ENCODE measurements at places on chromosomes 13 and 19.

GRCh38 chr13:98626298-98626935 lies 49.5 kb upstream of the STK24 start:
- no peak for DNase-seq

DNA sequence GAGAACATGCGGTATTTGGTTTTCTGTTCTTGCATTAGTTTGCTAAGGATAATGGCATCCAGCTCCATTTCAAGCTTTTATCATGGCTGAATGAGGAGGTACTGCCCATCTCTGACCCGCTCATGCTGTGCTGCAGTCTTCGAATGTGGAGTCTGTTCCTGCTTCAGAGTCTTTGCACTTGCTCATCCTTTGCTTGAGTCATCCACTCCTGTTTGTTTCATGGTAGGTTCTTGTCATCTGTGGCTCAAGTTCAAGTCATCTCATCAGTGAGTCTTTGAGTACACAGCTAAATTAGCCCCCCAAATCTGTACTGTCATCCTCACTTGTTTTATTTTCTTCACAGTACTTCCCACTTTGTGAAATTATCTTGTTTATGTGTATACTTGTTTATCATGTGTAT lies 5.4 kb downstream of the UCHL3 start:
- DNase-seq, result no peak

DNA sequence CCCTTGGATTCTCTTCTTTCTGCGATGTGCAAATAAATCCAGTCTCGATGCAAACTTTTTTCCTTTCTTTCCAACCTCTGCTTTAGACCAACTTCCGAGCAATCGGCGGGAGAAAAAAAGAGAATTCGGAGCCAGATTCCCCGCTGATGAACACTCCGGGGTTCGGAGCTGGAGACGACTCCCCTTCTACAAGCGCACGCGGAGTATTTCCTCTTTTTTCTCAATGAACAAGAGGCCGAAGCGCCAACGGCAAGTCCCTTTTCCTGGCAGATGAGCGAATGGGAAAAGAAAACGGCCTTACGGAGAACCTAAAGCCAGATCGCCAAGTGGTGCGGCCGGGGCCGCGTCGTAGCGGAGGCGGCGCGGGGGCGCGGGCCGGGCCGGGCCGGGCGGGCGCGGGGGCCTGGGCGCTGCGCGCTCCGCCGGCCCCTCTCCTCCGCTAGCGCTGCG lies 250 bp downstream of the SPRY2 start:
- DNase-seq, result no peak

DNA sequence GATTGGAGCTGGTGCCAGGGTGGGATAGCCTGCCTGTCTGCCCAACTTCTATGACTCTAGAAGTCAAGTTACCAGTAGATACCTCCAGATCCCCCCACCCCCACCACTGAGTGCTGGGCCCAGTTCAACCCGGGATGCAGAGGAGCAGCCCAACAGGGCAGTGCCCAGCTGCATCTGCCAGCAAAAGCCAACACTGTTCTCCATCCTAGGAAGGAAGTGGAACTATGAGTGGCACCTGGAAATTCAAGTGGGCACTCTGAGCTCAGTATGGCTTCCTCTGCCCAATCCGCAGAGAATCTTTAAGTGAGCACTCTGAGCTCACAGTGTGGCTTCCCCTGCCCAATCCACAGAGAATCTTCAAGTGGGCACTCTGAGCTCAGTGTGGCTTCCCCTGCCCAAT lies 14.2 kb downstream of the TUBGCP3 start:
- DNase-seq, result no peak

DNA sequence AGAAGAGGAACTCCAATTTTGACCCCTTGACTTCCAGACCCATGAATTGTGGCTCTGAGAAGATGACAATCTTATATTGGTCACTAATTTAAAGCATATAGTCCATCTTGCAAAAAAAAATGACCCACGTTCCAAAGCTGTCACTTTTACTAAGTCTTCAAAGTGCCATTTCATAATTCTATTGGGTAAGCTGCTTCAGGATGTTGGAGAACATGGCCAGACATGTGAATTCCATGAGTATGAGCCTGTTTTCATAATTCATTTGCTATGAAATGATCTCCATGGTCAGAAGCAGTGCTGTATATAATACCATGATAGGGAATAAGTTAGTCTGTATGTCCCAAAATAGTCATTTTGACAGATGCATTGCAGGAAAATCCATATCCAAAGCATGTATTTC lies 1787.3 kb downstream of the SLITRK5 start:
- no peak for DNase-seq

DNA sequence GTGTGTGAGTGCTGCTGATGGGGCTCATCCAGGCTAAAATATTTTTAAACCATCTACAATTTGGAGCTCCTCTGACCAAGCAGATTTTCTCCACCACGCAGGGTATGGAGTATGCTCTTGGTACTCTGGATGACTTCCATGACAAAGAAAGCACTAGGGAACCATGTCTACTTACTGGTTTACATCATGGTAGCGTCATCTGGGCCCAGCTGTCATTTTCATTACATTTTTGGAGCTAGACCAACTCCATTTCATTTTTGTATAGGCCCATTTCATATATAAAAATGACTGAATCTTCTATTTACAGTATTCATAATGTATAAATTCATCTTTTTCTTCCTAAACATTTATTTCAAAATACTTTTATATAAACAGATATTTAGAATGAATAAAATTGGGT lies 184.4 kb downstream of the DNAJC3 start:
- no peak for DNase-seq

DNA sequence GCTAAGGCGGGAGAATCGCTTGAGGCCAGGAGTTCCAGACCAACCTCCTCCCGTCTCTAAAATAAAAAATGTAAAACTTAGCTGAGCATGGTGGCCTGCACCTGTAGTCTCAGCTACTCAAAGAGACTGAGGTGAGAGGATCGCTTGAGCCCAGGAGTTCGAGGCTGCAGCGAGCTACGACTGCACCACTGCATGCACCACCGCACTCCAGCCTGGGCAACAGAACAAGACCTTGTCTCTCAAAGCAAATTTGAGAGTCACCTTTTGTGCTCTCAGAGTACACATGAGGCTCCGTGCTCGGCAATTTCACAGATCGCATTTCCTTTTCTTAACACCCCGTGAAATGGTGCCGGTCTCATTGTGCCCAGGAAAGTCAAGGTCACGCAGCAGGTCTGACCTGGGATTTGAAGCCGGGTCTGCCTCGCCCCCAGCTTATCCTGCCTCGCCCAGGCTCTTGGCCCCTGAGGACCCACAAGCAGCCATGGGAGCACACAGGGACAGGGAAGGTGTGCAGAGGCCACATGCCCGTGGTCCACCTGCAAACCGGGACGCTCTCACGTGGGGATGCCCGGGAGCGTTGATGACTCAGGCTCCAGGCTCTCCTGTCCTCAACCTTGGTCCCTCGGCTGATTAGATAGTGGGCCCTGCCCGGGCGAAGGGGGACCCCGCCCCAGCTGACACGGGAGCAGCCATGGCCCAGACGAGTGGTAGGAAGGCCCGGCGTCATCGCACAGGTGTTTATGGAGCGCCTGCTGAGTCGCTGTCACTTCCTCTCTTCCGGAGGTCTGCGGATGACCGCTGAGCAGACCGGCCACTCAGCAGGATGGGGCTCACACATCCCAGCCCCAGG lies 1.1 kb upstream of the SMIM24 start:
- no peak for DNase-seq

- DNase-seq, result no peak
Measured at GRCh38 chr13:41708713-41709112, 251.4 kb downstream of the RGCC start.

DNA sequence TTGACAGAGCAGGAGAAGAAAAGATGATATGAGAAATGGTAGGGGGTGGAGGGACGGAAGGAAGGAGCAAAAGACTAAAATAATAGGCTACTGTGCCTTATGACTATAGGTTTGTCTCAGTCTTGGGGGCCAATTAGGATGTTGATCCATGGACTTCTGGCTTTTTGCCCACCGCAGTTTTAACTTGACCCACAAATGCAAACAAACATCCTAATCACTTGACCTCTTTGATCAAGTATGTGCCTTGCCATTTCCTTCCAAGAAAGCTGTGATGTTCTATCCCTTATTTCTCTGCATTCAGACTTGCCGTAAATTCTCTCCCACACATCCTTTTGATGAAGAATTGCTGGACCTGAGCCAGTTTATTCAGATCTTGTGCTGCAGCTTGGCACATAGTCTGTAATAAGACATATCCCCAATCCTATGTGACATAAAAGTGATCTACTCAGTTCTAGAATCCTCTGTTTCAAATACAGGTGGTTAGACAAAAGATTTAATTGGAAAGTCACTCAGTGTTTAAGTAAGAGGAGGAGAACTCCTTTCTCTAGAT lies 62.8 kb downstream of the TPT1 start:
- no peak for DNase-seq

DNA sequence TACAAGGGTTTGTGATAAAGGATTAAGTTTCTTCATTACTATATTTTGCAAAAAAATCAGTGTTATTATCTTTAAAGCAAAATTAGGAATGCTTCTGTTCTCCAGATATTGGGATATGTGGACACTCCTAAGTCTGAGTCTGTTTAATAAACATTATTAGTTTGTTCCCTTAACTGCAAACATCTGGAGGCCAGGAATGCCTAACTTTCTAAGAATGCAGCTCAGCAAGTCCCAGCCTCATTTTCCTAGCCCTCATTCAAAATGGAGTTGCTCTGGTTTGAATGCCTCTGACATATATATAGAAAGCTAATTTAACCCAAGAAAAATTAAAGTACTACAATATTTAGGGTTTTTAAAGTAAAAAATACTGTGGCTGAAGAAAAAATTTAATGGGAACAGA lies 33.6 kb upstream of the EDNRB start:
- no peak for DNase-seq

GRCh38 chr13:49466292-49466838 lies 22.3 kb downstream of the SETDB2 start:
- DNase-seq, result no peak

GRCh38 chr13:44196196-44196751 lies 177.3 kb upstream of the SERP2 start:
- no peak for DNase-seq

DNA sequence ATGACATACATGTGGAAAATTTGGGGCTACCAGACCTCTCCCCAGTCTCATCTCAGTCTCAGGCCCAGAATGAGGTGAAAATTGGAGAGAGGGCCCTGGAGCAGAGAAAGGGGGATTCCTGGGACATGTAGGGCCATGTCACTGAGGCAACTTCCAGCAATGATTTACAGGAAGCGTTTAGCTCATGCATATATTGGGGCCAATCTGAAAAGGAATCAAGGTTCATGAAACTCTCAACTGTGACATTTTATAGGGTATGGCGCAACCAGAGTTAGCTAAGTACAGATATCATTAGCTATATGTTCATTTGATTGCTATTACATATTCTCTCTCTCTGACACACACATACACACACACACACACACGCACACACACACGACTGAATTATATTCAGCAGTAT lies 86.3 kb downstream of the RNASEH2B start:
- DNase-seq, result no peak

GRCh38 chr19:29539670-29540069 lies 13.9 kb downstream of the VSTM2B start:
- no peak for DNase-seq

- no peak for DNase-seq
Measured at GRCh38 chr13:44752164-44752563, 176.0 kb upstream of the TSC22D1 start.

DNA sequence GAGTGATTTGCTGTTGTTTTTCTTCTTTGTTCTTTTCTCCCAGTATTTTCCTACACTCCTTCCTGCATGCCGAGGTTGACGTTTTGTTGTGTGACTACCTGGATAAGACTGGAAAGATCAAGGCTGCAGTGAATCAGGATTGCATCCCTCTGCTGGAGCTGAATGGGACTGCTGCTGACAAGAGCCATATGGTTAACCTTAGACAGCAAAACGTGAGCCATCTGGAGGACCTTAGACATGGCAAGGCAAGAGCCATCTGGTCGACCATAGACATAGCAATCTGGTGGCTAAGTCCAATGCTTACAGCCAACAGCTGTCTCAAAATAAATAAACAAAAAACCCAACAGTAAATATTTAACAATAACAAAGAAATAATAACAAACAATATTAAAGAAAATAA lies 42.6 kb upstream of the ZNF91 start:
- no peak for DNase-seq

- DNase-seq, result no peak
Measured at GRCh38 chr13:72590091-72590740, 137.2 kb downstream of the MZT1 start.

GRCh38 chr13:57665481-57665880 lies 33.9 kb downstream of the PCDH17 start:
- no peak for DNase-seq

- no peak for DNase-seq
Measured at GRCh38 chr13:79456656-79457365, 24.1 kb upstream of the NDFIP2 start.

DNA sequence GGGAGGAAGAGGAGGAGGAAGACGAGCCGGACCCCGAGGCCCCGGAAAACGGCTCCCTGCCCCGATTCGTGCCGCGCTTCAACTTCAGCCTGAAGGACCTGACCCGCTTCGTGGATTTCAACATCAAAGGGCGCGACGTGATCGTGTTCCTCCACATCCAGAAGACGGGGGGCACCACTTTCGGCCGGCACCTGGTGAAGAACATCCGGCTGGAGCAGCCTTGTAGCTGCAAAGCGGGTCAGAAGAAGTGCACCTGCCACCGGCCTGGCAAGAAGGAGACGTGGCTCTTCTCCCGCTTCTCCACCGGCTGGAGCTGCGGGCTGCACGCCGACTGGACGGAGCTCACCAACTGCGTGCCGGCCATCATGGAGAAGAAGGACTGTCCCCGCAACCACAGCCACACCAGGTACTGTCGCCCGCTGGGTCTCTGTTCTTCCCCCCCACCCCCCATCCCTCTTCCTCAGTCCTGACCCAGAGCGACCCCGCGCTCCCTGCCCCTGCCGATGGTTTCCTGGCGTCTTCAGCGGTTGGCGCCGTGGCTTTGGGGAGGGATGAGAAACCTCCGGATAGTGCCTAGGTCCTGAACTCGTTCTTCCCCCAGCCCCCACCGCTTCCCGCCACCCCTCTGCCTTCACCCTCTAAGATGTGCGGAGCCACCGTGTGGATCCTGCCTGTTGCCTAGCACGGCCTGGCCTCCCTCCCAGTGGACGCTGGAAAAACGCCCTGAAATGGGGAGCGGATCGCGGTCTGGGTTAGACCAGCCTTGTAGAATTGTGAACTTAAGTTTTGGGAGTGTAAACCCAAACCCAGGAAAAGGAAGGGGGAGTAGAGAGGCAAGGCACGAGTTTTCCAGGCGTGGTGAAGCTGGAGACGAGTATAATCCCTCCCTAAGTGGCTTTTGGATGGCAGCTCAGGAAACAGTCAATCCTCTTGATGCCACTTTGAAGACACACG lies 1.5 kb downstream of the HS6ST3 start:
- DNase-seq, result no peak
